ENCODE measurements at places on chromosomes 16 and 17.

DNA sequence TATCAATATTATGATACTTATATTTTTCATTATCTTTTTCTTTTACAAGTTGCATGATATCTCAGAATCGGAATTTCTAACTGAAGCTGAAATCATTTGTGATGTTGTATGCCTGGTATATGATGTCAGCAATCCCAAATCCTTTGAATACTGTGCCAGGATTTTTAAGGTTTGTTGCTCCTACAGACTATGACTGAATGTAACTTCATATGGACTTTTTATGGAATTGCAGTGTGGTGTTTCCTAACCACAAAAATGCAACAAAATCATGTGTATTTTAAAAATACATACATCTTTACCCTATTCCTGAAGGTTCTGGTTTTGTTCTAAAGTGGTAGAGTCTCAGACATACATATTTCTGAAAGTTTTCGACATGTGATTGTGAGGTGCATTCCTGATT lies 58.8 kb upstream of the RHBDL3 start:
- peak; percentile 48 for DNase-seq

GRCh38 chr16:16868727-16869126 lies 489.8 kb downstream of the NPIPA7 start:
- DNase-seq: no peak

DNA sequence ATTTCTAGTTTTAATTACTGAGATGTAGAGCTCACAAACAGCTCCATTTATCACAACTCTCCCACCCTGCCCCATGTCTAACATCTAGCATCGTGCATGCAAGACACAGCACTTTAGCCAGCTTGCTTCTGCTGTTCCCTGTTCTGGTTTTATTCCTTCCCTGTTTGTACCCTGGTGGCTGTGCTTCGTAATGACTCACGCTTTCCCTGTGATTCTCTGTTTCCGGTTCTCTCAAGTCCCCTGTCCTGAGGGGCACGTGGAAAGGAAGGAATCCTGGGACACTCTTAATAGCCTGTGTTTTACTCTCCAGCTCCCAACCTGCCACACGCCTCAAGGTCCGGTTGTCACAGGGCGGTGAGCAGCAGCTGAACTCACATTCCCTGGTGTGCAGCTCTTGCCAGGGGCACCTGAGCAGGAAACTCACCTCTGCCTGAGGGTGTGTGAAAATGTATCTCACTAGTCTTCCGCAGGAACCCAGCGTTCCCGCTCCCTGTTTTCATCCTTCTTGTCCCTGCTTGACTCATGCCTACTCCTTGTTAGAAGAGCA lies 10.6 kb downstream of the SHISA6 start:
- DNase-seq: no peak

- no peak for DNase-seq
Observed at GRCh38 chr17:53804437-53804836, 18.3 kb upstream of the KIF2B start.

DNA sequence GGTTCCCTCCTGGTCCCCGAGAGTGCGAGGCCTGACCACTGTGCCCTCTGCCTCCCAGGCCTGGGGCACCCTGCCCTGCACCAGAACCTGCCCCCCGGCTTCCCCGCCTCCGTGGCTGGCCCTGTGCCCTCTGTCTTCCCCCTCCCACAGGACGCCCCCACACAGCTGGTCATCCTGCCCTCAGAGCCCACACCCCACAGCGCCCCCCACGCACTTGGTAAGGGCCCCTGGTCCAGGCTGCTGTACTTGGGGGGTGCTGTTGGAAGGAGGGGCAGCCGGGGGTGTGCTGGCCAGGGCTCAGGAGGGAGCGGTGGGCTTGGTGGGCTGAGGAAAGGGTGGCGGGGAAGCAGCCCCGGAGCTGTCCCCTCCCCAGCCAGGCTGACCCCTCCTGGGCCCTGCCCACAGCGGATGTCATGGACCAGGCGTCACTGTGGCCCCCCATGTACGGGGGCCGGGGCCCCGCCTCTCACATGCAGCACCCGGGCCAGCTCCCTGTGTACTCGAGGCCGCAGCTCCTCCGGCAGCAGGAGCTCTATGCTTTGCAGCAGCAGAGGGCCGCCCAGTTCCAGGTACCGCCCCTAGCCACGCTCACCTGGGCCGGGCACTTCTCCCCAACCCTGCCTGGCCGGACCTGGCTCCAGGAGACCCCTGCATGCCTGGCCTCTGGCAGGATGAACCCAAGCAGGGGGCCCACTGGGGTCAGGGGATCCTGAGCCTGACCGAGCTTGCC lies 49.5 kb downstream of the BAHCC1 start:
- DNase-seq: no peak

DNA sequence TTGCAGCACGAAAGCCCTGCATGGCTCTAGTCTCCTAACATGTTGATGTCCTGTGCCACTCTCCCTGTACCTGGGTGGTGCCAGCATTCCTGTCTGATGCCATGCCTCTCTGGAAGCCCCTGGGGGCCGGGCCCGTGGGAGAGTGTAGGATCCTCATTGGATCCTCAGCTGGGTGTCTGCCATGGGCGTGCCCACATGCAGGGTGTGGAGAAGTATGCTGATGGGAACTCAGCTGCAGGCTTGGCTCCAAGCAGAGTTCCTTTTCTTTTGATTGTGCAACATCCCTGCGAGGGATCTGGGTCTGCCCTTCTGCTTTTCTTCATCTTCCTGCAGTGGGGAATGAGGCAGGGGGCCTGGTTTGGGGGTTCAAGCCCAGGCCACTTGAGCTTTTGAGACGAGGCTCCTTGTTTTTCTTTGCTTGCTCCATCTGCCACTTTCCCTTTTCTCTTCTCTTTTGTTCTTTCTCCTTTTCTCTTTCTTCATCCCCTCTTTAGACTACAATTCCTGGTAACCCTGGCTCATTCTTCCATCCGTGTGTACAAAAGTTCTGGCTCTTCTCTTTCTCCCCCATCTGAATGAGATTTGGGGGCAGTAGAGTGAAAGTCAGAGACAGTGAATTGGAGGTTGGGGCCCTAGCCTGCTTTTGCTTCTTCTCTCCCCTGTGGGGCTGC lies 32.9 kb downstream of the KSR1 start:
- DNase-seq: no peak

GRCh38 chr16:47461598-47462266 lies 601 bp downstream of the PHKB start:
- no peak for DNase-seq

DNA sequence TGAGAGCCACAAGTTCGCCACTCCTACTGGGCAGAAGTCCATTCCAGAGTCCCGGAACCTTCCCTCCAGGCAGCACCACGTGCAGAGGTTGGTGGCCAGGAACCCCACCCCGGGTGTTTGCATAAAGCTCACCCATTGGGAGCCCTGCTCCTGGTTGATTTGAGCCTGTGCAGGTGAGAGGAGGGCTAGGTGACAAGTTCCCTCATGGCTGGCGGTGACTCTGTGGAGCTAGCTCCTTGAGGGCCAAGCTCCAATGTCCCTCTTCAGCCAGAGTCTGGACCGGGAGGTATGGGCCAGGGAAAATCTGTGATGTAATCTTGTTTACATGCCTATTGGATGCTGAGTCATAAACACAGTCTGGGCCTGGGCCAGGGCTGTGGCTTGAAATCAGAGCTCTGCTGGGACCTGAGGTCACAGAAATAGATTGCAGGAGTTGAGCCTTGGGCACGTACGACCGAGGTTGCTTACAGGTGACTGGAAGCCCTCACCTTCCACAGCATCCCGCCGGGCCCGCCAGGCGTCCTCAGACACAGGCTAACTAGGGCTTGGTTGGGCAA lies 118.9 kb downstream of the AATF start:
- DNase-seq: peak; percentile 38
